ENCODE measurements at places on chromosomes 2 and 18.

DNA sequence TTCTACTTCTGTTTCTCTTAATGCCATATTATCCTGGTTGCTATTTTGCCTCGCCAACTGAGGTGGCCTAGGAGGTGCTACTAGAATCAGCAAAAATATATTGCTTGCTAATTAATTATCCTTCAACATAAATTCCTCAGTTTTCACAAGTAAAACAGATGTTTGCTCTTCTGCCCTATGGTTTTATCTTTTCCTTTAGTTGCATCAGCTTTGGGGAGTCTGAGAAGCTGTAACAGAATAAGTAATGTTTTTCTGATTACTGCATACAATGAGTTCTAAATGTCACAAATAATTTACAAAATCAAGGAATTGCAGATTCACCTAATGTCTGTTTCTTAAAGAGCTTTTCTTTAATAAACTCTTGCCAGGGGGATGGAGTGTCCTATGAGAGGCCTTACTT is 36.7 kb downstream of the GULP1 start:
- DNase-seq: no peak

GRCh38 chr2:88003074-88003755 is 13.1 kb downstream of the RNU2-63P start:
- peak; percentile 77 for DNase-seq

GRCh38 chr2:16653083-16653375 is 12.6 kb downstream of the CYRIA start:
- no peak for DNase-seq

- no peak for DNase-seq
Observed at GRCh38 chr2:227257820-227258219, 67.2 kb upstream of the MFF start.

- DNase-seq: no peak
Observed at GRCh38 chr2:107729440-107729839, 97.3 kb upstream of the RGPD4 start.

DNA sequence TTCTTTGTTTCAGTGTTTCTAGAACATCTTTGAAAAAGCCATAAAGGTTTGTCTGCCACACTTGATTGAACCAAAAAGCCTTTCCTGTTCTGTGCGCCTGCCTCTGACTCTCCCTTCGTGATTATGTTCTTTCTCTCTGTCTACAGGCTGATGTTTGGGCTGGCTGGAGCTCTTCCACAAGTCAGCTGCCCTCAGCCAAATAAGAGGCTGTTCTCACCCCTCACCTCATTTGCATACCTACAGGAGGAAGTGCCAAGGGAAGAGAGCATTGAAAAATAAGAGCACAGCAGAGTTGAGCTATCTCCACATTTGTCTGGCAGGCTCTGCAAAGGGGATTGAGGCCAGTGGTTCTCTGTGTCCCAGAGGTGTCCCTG is 15.8 kb downstream of the INPP5D start:
- peak; percentile 73 for DNase-seq

DNA sequence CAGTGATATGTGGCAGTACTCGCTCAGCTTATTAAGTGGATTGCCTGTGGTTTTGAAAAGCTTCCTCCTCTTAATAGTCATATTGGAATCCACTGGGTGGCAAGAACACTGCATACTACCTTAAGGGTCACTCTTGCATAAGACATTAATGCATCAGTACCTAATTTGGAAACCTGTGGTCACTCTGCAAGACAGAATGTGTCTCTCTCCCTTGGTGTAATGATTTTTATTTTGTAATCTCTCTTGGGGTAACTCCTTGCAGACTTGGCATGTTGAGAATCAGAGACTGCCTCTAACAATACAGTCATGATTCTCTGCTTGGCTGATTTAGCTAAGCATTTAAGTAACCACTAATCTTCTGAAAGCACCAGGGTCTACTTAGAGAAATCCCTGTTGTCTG is 33.0 kb upstream of the IER3IP1 start:
- no peak for DNase-seq

DNA sequence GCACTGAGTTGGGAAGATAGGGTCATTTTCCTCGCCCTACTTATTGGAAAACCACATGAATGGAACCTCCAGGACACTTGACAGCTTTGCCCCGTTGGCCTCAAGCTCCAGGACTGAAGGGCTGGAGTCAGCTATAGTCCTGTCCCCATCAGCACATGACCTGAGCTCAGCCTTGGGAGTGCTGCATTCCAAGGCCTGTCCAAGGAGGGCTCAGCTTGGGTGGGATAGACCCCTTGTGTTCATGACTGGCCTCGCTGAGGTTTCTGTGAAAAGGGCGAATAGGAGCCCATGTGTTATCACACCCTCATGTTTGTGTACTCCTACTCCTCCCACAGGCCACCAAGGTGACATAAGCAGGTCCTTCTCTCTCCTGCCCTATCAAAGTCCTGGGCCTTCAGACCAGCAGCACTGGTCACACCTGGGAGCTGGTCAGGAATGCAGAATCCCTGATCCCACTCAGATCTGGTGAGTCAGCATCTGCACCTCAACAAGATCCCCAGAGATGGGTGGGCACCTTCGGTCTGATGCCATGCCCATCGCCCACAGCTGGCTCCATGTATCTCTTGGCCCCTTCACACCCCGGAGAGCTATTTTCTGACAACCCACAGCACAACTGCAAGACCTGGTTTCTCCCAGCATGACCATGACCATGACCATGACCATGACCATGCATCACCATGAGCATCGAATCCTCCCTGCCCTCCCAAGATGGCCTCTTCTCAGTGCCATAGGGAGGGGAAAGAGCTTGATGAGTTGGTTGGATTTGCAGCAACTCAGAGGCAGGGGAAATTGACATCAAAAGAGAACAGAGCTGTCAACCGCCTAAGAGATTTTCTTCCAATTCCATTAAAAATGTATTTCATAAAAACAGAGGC is 83.0 kb upstream of the RAB6C start:
- no peak for DNase-seq

- no peak for DNase-seq
Observed at GRCh38 chr2:9076210-9076609, 72.7 kb upstream of the MBOAT2 start.

GRCh38 chr2:30157616-30158015 is 10.8 kb downstream of the YPEL5 start:
- DNase-seq: no peak

GRCh38 chr2:55989405-55989804 is 65.8 kb upstream of the EFEMP1 start:
- DNase-seq: no peak

DNA sequence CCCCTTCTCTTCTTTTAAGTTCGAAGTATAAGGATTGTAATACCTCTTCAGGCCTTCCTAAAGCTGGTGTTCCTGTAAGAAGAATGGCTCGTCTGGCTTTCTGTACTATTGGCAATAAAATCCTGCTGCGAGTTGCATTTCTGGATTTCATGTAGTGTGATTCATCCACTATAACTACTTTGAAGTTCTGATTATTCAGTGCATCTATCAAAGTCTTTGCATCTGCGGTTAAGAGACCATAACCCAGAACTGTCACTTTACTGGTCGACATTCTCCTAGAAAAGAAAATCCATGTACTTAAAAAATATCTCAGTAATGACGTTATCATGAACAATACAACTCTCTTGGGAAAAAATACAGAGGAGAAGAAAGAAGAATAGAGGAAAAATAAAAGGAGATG is 181.1 kb downstream of the ZRANB3 start:
- no peak for DNase-seq

DNA sequence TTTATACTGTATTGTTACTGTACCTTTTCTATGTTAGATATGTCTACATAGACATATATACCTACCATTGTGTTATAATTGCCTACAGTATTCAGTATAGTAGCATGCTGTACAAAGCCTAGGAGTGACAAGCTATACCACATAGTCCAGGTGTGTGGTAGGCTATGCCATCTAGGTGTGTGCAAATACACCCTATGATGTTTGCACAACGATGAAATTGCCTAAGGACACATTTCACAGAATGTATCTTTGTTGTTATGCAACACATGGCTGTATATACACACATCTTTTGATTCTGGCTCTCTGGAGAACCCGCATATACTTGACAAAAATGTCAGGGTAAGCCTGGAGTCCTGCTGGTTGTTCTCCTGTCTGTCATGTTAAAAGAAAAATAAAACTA is 85.1 kb downstream of the BCL2L11 start:
- no peak for DNase-seq

DNA sequence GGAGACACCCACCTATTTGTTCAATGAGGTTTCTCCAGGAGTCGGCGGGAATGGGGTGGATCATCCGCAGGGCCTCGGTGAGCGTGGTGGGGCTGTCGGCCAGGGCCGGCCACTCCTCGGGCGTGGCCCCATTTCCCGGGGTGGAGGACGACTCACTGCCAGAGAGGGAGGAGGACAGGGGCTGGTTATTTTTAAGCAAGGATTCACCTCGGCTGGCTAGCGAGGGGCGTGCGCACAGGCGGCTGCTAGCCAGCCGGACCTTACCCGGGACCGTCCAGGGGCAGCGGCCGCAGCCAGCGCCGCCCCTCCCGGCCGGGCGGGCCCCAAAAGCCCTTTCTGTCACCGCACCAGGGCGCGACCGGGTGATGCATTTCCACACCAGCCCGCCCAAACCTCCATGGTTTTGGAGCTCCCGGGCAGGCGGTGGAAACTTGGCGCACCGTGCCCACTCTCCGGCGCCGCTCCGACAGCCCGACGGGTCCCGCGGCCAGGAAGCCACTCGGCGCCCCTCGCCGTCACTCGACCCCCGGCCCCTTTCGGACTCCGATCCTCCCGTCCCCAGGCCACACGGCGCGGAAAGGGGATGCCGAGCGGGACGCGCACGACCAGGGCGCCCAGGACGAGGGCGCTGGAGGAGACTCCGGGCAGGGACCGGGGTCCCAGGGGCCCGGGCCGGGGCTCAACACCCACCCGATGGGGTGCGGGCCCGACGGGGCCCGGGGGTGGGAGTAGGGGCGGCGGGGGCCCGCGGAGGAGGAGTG is 57.1 kb downstream of the SNORC start:
- peak; percentile 74 for DNase-seq

- no peak for DNase-seq
Observed at GRCh38 chr18:56083097-56083521, 495.1 kb upstream of the TCF4 start.

- no peak for DNase-seq
Observed at GRCh38 chr2:157246765-157247407, 10.6 kb upstream of the GALNT5 start.

- peak; percentile 4 for DNase-seq
Observed at GRCh38 chr2:186862869-186863709, 14.1 kb upstream of the ZSWIM2 start.

GRCh38 chr2:235857598-235857997 is 310.6 kb downstream of the GBX2 start:
- no peak for DNase-seq

DNA sequence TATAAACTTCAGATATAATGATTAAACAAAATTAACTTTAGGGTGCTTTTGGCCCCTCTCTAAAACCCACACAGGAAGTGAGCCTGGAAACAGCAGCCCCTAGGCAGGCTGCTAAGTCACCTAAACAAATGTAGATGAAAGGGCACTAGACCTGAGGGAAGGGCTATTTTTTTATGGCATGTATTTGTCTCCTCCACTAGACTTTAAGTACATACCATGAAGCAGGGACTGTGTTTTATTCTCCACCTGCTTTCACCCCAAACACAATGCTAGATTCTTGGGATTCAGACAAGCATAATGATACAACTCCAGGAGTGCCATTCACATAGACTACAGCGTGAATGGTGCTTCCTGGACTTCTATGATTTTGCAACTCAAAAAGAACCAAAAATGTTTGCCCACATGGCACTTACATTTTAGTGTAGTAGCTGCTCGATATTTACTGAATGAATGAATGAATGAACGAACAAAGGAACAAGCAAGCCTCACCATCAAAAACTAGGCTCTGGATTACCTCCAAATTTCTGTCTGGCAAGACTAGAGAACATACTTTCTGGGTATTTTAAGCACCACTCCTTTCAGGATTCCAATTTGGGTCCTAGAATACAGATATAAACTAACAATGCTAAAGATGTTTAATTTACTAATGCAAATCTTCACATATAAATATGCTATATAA is 10.1 kb downstream of the ATAD2B start:
- DNase-seq: no peak

DNA sequence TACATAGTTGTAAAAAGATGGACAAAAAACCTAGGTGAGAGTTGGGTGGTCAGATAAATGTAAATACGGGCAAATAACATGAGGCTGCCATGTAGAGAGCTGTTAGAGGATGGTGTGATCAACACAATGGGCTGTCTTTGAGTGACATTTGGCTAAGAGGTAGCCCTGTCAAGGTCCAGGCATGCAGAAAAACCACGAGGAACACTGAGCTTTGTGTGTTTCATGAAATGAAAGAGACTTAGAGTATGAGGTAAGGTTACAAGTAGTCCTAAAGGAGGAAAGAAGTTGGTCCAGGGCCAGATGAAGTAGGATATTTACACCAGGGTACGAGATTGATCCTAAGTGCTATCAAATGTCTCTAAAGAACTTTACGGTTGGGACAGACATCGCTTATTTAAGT is 160.9 kb downstream of the RDH14 start:
- DNase-seq: no peak

GRCh38 chr2:43225093-43225787 is 1.2 kb downstream of the ZFP36L2 start:
- DNase-seq: peak; percentile 75

All from H7 (cell line).